ENCODE measurements at places on chromosomes 7 and 10.

DNA sequence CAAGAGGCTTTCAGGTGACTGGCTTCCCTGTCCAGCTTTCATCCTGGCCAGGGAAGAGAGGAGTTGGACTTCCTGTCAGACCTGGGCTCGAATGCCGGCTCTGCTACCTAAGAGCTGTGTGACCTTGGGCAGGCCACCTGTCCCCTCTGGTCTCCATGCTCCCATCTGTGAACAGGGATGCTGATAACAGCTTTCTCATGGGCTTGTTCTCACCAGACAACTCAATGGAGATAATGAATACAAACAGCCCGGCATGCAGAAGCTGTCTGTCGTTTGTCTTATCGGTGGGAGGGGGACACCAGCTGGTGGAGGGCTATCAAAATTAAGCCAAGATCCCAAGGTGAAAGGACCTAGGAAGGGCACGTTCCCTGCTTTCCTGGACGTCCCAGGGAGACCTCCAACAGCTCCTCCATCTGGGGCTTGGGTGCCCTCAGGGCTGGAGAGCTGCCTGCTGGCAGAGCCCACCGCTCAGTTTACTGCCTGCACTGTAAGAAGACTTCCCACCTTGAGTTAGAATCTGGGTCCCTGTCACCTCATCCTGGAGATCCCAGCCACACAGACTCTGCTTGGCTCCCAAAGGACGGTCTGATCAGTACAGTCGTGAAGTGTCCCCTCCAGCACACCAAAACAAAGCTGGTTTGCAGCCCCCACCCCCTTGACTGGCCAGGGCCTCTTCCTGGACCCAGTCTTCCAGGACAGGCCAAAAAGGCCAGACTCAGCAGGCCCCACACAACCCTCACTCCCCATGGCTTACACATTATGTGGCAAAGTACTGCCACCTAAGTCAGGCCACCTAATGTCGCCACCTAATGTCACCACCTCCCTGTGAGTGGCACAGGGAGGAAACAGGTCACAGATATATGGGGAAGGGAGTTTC is 40.9 kb downstream of the PPIF start:
- DNase-seq, result no peak

GRCh38 chr10:25405871-25406270 is 231.1 kb downstream of the GPR158 start:
- DNase-seq, result no peak

- no peak for DNase-seq
Observed at GRCh38 chr7:51017576-51018535, 235.2 kb upstream of the GRB10 start.

- no peak for DNase-seq
Observed at GRCh38 chr7:122055073-122055472, 89.0 kb downstream of the AASS start.

- DNase-seq, result no peak
Observed at GRCh38 chr10:125720002-125720382, 483 bp downstream of the EDRF1 start.

- DNase-seq, result no peak
Observed at GRCh38 chr7:45461026-45461425, 113.1 kb upstream of the ADCY1 start.

DNA sequence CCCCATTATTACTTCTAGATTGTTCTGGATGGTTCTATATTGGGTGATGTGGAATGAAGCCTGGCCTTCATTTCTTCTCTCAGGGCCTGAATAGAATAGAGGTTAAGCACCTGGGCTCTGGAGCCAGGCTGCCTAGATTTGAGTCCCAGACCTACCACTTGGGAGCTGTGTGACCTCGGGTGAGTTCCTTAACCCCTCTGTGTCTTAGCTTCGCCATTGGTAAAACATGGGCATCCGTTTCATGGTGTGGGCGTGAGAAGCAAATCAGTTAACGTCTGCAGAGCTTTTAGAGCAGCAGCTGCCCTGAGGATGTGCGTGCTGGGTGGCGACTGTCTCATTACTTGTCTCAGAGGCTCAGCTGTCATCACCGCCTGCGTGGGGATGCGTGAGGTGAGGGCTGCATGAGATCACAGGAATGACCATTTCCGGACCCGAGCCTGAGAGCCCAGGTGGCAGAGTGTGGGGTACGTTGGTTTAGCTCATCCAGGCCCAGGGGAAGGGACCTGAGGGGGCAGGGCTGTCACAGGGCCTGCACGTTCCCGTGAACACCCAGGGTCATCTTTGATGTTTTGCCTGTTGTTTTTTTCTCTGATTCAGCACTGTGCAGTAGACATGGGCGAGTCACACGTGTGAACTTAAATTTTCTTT is 9.7 kb downstream of the AGAP3 start:
- DNase-seq, result no peak

GRCh38 chr10:69180525-69181204 is 631 bp downstream of the SUPV3L1 start:
- DNase-seq, result no peak

DNA sequence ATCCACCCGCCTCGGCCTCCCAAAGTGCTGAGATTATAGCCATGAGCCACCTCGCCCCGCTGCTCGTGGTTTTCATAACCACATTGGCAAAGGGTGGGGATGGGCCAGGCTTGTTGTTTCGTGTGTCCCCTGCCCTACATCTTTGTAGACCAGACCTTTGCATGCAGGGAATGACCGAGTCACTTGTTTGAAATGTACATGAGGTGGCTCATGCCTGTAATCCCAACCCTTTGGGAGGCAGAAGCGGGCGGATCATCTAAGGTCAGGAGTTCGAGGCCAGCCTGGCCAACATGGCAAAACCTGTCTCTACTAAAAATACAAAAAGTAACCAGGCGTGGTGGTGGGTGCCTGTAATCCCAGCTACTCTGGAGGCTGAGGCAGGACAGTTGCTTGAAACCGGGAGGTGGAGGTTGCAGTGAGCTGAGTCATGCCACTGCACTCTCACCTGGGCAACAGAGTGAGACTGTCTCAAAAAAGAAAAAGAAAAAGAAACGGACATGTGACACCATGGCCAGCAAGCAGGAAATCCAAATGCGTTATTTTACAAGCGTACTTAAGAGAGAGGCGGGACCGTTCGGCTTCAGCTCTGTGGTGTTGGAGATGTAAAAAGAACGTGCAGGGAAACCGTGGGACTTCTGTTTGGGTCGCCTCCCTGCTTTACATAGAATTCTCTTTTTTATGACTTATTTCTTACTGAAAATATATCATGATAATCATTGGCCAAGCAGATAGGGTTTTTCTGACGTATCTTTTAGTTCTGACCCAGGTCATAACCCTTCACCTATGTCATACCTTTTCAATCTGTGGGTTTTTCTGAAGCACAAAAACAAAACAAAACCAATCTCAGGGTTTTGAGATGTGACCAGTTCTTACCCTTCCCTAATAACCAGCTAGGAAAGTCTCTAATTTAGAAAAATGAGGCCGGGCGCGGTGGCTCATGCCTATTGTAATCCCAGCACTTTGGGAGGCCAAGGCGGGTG is 45.1 kb downstream of the WIPI2 start:
- DNase-seq, result no peak

GRCh38 chr10:114683162-114683561 is 25.1 kb upstream of the ABLIM1 start:
- DNase-seq, result no peak

DNA sequence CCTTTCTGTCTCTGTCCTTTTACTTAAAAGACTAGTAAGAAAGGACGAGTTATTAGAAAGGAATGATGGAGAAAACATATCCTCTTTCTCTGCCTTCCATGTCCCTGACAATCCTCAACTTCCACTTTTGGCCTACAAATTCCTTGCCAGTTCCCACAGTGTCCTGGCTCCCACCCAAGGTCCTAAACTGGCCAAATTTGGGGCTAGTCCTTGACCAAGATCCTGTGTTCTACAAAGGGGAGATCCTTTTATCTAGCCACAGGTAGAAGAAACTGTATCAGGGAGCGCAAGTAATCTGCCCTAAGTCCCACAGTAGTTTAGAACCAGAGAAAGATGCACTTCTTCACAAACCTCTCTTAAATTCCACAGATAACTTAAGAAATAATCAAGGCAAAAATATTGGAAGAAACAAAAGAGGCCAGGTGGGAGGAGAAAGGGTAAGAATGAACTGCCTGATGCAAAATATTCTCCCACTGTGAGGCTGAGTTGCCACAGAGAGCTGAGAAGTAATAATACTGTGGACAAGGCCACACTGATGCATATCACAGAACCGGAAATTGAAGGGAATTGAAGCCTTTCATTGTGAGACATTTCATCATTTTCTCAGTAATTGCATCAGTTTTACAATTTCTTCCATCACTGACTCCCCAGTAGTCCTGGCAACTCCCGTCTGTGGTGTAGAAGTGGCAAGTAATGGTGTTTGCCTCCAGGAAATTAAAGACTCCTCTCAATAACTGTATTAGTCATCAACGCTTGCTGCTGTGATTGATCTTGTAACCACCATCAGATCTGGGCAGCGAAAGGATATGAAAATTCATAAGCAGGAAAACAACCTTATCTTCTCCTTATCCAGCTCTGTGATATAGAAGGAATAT is 47.2 kb downstream of the DNAJC12 start:
- no peak for DNase-seq

DNA sequence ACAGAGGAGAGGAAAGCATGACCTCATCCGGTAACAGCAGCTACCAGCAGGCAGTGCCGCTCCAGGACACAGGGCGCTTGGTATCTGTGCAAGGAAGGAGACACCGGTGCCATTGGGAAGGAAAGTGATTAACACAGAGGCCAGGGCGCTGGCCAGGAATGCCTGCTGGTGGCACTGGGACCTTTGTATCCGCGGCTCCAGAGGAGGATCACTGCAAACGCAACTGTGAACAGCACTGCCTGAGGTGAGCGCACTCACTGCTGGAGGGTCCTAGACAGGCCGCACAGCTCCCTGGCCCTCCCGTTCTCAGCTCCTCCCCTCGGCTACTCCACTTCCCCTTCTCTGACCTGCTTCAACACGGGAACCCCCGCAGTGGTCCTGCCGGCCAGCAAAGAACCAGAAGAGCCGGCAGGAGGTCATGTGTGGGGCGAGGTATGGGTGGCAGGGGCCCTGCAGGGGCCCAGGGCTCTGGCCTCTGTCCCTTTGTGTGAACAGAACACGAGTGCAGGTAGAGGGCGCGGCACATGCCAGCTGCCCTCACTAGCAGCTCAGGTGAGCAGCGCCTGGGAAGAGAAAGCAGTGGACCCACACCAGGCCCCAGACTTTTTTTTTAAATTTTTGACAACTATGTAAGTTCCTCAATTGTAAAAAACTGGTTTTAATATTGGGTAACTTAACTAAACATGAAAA is 107.6 kb downstream of the VIPR2 start:
- no peak for DNase-seq

DNA sequence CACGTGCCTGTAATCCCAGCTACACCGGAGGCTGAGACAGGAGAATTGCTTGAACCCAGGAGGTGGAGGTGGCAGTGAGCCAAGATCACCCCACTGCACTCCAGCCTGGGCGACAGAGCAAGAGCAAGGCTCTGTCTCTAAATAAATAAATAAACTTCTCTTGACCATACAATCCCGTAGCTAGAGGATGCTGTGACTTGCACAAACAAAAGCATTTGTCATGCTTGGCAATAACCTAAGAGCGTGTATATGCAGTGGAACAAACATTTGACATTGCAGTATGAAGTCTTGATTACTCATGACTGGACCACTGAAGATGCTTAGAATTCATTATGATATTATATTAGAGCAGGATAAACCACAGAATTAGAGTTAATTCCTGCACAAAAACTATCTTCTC is 1.4 kb upstream of the C7orf57 start:
- DNase-seq, result no peak

DNA sequence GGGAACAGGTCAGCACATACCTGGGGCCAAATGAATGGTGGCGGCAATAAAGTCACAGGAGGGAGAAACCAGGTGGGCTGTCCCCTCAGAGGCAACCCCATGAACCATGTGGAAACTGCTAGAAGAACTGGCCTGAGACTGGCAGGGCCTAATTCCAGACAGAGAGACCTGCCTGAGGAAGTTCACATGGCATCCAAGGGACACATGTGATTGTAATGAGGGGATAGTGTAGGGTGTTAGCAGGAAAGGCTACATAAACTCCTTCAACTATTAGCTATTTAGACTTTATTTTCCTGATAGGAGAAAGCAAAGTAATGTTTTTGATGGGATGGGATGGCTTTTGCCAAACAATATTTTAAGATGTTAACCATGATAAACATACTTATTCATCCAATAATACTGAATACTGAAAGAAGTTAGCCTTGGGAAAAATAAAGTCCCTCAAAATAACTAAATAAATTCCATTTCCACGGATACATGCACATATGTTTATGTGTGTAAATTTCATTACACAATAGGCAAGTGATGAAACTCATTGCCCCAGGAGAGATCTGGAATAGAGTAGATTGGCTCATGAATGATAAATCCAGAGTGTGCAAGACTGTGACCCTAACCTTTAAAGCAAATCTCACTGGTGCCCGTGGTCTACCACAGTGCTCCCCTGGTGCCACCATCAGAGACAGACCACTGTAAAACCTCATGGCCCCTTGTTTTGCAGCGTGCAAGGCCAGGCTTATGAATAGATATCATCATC is 137.0 kb downstream of the NRF1 start:
- DNase-seq, result no peak

DNA sequence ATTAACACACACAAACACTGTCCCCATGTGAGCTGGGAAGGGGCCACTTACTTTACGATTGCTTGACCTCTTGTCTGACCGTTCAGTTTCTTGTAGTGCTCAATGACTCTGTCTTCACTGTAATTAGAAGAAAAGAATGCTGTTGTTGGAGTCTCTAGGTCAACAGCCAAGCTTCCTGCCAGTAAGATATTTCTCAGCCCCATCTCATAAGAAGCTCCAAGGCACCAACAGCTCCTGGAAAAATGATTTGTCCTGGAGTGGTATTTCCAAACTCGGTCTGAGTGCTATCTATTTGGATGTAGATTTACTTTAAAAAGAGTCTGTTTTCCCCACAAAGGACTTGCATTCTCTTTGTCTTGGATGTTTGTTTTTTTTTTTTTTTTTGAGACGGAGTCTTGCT is 153.7 kb downstream of the PRPF18 start:
- DNase-seq, result no peak

DNA sequence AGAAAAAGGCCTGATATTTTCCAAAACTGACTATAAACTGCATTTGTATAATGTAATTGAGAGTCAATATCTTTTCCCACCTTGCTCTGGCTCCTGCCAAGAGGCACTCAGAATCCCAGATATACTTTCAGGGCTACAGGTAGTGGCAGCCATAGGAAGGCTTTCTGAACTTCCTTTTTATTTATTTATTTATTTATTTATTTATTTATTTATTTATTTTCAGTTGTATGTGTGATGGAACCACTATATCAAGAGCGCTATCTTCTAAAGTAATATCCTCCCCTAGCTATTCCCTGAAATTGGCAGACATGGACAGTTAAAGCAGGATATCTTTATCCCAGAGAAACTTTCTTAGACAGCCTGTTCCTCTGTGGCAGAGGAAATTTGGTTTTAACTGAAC is 86.7 kb downstream of the SEMA3E start:
- no peak for DNase-seq

- no peak for DNase-seq
Observed at GRCh38 chr7:1668396-1669063, 1.5 kb upstream of the ELFN1 start.

GRCh38 chr7:37666026-37666799 is 17.4 kb upstream of the GPR141 start:
- no peak for DNase-seq

GRCh38 chr7:133303931-133304330 is 51.1 kb downstream of the EXOC4 start:
- no peak for DNase-seq

All from NCI-H1092 (cell line).